ENCODE measurements at places on chromosomes 1 and 21. TPM values are rescaled to one million over a fixed set of nuclear protein-coding genes. Genes with fewer than 3 reads are reported as not detected.

The MARK1 gene
- 10.8 TPM for total RNA-seq

The TMPRSS2 gene
- total RNA-seq, result 0.84 TPM

The FLG2 gene
- total RNA-seq, result not detected

The UHMK1 gene
- total RNA-seq, result 36.5 TPM

The LCE1A gene
- not detected for total RNA-seq

The FCRL4 gene
- 0.48 TPM for total RNA-seq

The ADGRL2 gene
- total RNA-seq, result 103 TPM

The SPRR2B gene
- not detected for total RNA-seq

The HMGCS2 gene
- total RNA-seq, result not detected

DNA sequence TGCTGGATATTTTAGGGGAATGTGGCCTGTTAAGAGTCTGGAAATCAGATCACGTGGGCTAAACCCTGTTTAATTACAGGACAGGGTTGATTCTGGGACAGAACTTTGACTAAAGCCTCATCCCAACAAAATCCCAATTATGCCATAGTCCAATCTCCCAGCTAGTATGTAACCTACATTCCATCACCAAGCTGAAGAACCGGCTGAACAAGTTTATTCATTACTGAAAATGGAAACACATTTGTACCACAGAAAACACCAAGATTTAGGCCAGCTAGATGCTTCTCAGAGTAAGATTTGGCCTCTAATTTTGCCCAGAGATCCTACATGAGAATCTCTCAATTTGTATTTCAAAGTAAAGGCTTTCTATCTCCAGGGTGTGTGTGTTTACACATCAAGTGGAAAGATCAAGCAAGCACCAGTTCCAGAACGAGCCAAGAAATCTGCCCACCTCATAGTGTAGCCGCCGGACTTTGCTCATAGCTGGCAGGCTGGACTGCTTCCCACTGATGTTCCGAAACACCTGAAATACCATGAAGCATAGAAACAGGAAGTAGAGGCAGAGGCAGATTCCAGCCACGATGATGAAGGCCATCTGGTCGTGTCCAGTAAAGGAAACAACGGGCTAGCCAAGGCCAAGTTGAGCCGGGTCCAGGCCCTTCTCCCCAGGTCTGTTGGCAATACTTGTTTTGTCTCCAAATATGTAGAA is 86.8 kb downstream of the WLS start:
- H3K36me3 ChIP-seq, result peaks cover 70% of the 10 kb centered on the region
- DNase-seq, result no peak
- H3K27ac ChIP-seq, result no peak overlapping the region

DNA sequence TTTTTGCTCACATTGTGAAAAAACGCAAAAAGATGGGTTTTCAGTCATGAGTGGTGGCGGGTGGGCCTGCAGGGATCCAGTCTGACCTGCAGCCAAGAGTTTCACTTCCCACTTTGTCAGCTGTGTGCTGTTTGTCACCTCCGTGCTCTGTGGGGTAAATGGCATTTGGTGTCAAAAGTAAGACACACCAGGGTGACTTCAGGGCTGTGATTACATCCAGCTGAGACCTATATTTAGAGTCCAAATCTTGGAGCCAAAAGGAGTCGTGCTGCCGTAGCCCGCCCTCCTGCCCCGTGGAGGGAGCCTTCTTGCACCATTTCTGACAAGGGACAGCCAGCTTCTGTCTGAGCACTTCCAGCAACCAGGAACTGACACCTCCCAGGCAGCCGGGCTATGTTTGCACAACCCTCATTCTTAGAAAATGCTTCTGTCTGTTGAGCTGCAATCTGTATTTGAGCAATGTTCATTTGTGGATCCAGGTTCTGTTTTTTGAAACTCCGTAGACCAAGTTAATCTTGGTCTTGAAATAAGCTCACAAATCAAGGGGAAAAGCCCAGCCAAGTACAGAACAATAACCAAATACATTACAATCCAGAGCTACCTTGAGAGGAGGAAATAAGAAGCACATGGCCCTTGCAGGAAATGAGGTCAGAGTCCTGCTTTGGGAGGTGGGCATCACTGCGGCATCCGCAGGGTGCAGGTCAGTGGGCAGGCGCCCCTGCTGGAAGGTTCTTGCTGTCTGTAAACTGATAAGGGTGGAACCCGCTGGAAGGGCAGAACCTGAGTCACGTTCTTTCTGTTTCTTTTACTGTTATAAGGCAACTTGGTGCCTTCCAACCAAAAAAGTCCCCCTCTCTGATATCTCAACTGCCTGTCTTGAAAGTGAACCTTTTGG is 14.4 kb downstream of the ABCG1 start:
- H3K27ac ChIP-seq, result no peak overlapping the region
- no peaks in the 10 kb centered on the region for H3K36me3 ChIP-seq
- peaks cover 12% of the 10 kb centered on the region for H3K4me1 ChIP-seq
- no peak for DNase-seq
- peaks cover 22% of the 10 kb centered on the region for H3K27me3 ChIP-seq

DNA sequence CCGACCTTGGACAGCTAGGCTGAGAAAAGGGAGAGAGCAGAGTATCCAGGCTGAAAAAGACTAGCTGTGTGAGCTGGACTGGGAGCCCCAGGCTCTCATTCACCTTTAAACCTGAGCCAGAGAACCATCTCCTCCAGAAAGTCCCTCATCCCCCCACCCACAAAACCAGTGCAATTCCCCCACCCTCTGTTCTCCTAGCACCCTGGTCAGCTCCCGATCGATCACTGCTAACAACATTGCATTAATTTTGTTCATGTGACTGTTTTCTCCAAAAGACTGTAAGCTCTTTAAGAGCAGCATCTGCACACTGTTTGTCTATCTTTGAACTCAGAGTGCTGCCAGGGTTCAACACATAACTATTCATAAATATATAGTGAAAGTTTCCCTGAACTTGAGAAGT is 67.1 kb upstream of the NFASC start:
- no peak for DNase-seq
- no peaks in the 10 kb centered on the region for H3K4me1 ChIP-seq
- H3K36me3 ChIP-seq, result no peaks in the 10 kb centered on the region
- H3K27me3 ChIP-seq, result peaks cover 22% of the 10 kb centered on the region
- H3K27ac ChIP-seq, result no peak overlapping the region

DNA sequence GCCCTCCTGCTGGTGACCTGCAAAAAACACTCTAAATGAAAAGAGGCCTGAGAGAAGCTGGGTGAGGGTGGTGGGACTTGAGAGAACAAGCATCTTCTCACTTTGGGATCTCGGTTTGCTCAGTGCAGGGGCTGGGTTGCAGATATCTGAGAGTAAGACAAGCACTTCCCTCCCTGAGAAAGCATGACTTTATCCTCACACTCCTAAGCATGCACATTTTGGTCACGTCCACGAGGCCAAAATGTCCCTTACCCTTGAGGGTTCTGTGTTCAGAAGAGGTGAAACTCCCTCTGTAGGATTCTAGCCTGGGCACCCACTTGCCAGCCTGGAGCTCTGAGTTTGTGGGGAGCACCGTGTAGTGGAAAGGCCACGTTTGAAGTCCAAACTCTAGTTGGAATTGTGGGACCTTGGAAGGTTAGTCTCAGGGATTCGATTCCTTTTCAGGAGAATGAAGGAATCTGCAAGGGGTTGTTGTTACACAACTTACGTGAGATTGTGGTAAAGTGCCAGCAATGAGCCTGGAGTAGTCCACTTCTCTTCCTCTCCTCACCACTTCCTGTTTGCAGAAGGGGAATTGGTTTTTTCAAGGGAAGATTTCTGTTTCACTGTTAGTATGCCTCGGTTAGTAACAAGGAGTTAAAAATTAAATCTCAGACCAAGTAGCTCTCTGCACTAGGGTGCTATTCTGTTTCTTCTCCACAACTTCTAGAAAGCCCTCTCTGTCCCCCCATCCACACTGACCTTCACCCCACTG is 3.0 kb downstream of the FCAMR start:
- no peak overlapping the region for H3K4me3 ChIP-seq
- H3K27ac ChIP-seq, result no peak overlapping the region
- DNase-seq, result peak; percentile 29
- H3K27me3 ChIP-seq, result peaks cover 6% of the 10 kb centered on the region
- H3K36me3 ChIP-seq, result no peaks in the 10 kb centered on the region
- no peaks in the 10 kb centered on the region for H3K4me1 ChIP-seq

GRCh38 chr21:14975136-14975919 is 89.5 kb downstream of the NRIP1 start:
- H3K4me3 ChIP-seq, result no peak overlapping the region
- H3K4me1 ChIP-seq, result no peaks in the 10 kb centered on the region
- H3K27me3 ChIP-seq, result no peaks in the 10 kb centered on the region
- DNase-seq, result no peak

DNA sequence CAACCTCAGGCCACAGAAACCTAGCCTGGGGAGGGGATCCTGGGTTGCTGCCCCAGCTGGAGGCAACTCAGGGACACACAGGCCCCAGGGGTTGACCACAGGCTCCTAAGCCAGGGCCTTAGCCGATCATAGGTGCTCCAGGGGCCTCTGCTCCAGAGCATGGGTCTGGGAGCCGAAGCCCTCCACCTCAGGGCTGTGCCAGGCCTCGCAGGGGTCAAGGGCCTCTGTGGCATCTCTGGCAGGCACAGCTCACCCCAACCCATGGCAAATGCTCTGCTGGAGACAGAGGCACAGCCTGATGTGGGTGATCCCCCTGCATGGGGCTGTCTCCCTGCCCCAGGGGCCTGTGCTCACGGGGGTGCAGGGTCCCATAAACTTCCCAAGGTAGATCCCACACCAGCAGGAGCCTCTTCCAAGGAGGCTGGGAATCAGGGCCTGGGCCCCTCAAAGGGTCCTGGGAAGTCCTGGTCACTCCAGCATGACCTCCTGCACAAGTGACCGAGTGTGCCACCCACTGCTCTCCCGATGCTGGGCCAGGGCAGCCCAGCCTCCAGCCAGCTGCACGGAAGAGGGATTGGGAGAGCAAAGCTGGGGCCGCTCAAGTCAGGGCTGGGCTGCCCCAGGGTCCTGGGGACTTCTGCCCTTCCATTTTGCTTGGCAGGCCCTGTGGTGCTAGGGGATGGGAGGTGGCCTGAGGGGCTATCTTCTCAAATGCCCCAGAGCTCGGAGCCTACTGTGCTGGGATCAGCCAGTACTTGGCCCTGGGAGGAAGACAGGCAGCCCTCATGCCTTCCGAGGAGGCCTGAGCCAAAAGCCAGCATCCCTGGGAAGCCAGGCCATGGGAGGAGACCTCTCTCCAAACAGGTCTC is 22.2 kb upstream of the PRSS38 start:
- no peaks in the 10 kb centered on the region for H3K36me3 ChIP-seq
- no peak for DNase-seq
- peaks cover 2% of the 10 kb centered on the region for H3K27me3 ChIP-seq
- H3K4me1 ChIP-seq, result peaks cover 26% of the 10 kb centered on the region

Measured in astrocyte (in vitro differentiated cells and primary cell).